ENCODE measurements at places on chromosomes 1 and 21.
A peak's percentile ranks its signal among the peaks of the same experiment; 100 is the strongest.

DNA sequence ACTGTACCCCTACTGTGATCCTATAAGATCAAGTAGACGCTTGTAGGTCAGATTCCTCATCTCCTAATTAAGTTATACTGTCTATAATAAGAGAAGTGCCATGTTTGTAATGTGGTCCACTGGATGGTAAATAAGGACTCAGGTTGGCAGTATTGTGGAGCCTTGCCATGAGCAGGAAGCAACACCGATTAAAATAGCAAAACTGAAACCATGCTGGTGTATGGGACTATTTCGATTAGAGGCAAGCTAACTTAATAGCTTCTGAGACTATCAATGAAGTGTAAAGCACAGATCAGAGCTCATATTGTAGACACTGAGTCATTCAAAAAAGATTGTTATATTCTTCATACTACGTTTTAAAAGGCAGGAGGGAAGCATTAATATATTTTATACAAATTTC, 348.8 kb downstream of the HHAT start:
- DNase-seq, result no peak

DNA sequence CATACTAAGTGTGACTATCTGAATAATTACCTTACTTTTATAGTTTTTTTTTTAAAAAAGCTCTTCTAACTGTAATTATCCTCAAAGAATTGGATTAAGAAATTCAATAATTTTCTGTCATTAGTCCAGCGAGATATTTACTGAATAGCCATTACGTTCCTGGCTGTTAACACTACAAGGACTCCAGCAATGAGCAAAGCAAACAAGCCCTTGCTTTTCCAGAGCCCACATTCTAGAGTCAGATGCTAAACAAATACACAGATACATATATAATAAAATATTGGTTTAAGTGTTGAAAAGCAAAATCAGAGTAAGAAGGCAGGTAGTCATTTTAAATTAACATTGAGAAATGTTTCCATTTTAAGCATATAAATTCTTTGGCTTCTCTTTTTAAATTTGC, 118.4 kb downstream of the ATF6 start:
- peak; percentile 53 for DNase-seq

DNA sequence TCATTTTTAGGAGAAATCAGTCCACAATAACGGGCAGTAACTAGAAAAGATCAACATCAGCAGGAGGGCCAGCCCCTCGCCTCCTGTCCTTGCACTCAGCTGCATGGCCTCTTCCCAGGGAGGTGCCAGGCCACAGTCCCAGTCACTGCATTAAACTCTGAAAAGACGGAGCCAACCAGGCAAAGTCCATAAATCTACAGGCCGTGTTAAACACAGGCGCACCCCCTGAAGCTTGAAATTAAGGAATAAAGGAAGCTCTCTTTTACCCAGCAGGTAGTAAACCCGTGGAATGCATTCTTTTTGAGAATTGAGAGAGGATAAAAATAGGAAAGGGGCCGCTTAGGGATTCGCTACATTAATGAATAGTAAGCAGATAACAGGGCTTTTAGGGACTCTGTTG, 18.4 kb downstream of the H6PD start:
- DNase-seq, result no peak

GRCh38 chr1:12617511-12617900, 504 bp downstream of the DHRS3 start:
- no peak for DNase-seq

DNA sequence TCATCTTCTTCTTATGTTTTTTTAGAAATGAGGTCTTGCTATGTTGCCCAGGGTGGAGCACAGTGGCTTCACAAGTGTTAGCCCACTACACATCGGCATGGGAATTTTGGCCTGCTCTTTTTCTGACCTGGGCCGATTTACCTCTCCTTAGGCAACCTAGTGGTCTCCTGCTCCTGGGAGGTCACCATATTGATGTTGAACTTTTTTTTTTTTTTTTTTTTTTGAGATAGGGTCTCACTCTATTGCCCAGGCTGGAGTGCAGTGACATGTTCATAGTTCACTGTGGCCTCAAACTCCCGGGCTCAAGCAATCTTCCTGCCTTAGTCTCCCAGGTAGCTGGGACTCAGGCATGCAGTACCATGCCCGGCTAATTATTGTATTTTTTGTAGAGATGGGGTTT, 7.5 kb downstream of the AK2 start:
- DNase-seq, result no peak
